Right hindlimb (tissue), 1 donor: ENCODE measurements at places on chromosomes 2 and 18.

GRCh38 chr2:64655873-64656272 lies 2.2 kb upstream of the SERTAD2 start:
- no peak for DNase-seq

GRCh38 chr18:1304392-1304992 lies 399.8 kb downstream of the ADCYAP1 start:
- no peak for DNase-seq

DNA sequence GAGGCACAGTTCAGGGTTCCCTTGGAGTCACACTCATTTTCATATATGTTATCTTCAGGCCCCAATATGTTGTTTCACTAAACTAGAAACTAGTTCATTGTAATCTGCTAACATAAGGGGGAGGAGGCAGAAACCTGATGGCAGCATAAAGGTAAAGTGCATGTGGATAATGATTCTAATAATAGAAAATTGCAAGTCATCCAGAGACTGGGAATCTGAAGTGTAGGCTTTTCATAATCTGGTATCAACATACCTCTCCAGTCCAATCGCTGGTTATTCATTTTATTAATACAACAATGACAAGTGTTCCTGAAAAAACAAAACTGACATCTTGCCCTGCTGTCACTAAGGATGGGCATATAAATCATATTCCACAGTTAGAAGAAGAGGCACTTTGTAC lies 326.3 kb upstream of the ZNF804A start:
- DNase-seq: no peak

DNA sequence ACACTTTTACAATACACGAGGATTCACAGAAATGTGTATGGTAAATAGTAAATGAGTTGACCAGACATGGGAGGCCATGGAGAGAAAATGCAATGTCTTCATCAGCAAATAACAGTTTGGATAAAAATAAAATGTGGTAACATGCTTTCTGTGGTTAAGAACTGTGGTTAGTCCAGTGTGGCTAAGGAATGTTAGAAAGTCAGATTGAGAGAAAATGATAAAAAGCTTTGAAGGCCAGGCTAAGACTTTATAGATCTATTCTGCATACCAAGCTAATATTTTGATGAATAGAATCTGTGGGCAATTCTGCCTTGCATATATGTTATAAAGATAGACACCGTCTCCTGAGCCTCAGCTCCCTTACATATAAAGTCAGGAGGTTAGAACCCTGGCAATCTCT lies 215.9 kb downstream of the SOX11 start:
- no peak for DNase-seq
